Pancreas (tissue), 10 donors: ENCODE measurements at places on chromosomes 4 and X. TPM values are rescaled to one million over a fixed set of nuclear protein-coding genes. Genes with fewer than 3 reads are reported as not detected.

Gene KIAA1210
- 0.03 TPM for total RNA-seq

Gene MYOZ2
- not detected for total RNA-seq

Gene MBTPS2
- 5.2 TPM for total RNA-seq

Gene CD38
- 0.49 TPM for total RNA-seq

Gene PCDH19
- total RNA-seq: 0.32 TPM

Gene GAB1
- total RNA-seq: 10.0 TPM

Gene XG
- not detected for total RNA-seq

- no peaks in the 10 kb centered on the region for H3K4me1 ChIP-seq
- H3K4me3 ChIP-seq: no peak overlapping the region
- H3K27me3 ChIP-seq: no peaks in the 10 kb centered on the region
- DNase-seq: peak; percentile 21
Observed at GRCh38 chrX:86946569-86946968, 571.0 kb upstream of the KLHL4 start.

DNA sequence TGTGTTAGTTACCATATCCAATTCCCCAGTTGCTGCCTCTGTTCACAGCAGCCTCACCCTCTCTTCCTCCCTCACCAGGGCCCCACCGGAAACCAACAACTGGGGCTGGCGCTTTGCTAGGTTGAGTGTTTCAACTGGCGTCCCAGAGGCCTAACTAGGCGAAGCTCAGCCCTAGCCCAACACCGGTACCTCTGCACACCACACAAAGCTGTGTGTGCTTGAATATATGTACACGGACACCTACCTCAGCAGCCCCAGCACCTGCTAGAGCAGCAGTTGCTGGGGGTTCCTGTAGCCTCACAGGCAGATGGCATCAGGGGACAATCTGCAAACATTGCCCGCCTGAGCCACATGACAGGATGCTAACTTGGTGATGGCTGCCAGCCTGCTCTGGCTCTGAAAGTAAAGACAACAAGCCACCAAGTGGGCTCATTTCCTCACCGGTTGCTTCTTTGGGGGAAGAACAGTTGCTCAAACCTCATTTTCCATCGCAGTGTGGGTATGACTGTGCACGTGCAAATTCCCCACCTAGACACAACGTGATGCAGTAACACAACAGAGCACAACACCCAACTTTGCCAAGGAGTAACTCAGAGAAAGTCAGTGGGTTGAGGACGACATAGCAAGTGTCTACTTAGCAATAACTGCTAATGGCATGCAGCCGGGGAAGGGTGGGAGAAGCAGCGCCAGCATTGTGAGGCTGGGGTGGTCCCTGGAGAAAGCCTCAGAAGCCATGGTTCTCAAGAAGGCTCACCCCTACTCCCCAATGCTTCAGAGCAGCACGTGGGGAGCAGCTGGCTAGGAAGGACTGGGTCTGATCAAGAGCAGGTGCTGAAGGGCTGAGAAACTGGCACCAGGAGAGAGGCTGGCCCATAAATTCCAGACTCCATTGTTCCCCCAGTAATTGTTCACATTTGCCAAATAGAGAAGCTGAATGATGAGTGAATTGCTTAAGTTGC lies 139.5 kb downstream of the SH3KBP1 start:
- peaks cover 4% of the 10 kb centered on the region for H3K27me3 ChIP-seq
- no peak overlapping the region for H3K27ac ChIP-seq
- H3K4me1 ChIP-seq: no peaks in the 10 kb centered on the region
- no peak overlapping the region for H3K4me3 ChIP-seq

GRCh38 chrX:148380107-148380506 lies 120.3 kb upstream of the AFF2 start:
- H3K36me3 ChIP-seq: no peaks in the 10 kb centered on the region
- no peak overlapping the region for H3K27ac ChIP-seq
- H3K27me3 ChIP-seq: no peaks in the 10 kb centered on the region

DNA sequence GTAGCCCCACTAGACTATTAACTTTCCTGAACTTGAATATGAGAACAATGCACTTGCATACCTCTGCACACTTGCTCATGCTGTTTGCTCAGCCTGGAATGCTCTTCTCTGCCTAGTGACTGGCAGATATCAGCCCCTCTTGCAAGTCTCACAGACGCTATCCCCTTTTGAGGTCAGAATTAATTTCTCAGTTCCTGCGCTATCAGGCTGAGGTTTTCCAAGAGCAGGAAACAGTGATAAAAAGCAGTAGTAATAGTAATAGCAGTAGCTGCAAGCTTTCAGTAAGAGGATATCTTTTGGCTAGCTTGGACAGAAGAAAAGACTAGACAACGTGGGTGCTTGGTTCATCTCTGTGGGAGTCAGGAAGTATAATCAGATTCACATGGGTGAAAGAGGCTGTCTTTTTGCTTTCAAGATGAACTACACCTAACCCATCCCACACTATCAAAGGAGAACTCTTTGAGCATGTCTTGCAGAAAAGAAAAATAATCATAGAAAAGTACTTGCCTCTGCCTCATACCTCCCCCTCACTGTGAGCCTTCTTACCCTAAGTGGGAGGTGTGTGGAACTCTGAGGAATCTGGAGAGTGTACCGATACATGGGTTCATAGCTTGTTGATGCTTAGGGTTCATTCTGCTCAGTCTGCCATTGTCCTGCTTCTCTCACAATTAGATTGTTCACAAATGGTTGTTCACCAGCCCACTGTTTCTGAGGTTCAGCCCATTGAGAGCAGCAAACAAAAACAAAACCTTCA lies 11.3 kb upstream of the DRP2 start:
- no peak overlapping the region for H3K27ac ChIP-seq
- no peaks in the 10 kb centered on the region for H3K27me3 ChIP-seq
- DNase-seq: no peak
- H3K36me3 ChIP-seq: no peaks in the 10 kb centered on the region
- H3K4me1 ChIP-seq: no peaks in the 10 kb centered on the region

DNA sequence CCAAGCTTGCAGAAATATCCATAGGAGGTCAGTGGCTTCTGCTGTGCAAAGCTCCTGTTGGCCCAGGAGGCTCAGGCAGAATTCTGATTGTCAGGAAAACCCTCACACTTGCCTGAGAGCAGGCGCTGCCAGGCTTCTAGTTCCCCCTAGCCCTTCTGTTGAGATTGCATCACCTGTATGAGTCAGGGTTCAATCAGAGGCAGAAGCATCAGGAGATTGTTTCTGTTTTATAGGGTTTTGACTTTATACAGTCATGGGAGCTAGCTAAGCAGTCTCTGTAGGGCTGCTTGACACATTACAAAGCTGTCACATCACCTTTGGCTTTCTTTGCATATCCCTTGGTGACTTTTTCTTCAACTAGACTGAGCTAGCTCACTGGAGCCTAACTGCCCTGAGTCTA lies 27.8 kb downstream of the DIPK2B start:
- H3K27me3 ChIP-seq: no peaks in the 10 kb centered on the region
- no peak overlapping the region for H3K4me3 ChIP-seq
- no peaks in the 10 kb centered on the region for H3K36me3 ChIP-seq
- no peak for DNase-seq
- no peaks in the 10 kb centered on the region for H3K4me1 ChIP-seq

GRCh38 chr4:53421791-53422190 lies 44.4 kb downstream of the FIP1L1 start:
- no peak for DNase-seq
- H3K27ac ChIP-seq: no peak overlapping the region
- no peak overlapping the region for H3K4me3 ChIP-seq
- H3K27me3 ChIP-seq: no peaks in the 10 kb centered on the region
- H3K4me1 ChIP-seq: no peaks in the 10 kb centered on the region
